D341Med (cell line): ENCODE measurements at places on chromosomes 11 and 22.

- DNase-seq, result no peak
These were observed 113.7 kb downstream of the FEZ1 start for GRCh38 chr11:125382314-125382791.

- no peak for DNase-seq
These were observed 43.1 kb upstream of the CEP295 start for GRCh38 chr11:93618371-93618770.

- no peak for DNase-seq
These were observed 128.9 kb downstream of the CCDC34 start for GRCh38 chr11:27234043-27234668.

GRCh38 chr11:32892355-32893092 is at the start of gene QSER1:
Gene QSER1 (plus strand): TSS chr11:32892811. CDS start chr11:32893126, 315 bp downstream.
- peak; percentile 93 for DNase-seq

DNA sequence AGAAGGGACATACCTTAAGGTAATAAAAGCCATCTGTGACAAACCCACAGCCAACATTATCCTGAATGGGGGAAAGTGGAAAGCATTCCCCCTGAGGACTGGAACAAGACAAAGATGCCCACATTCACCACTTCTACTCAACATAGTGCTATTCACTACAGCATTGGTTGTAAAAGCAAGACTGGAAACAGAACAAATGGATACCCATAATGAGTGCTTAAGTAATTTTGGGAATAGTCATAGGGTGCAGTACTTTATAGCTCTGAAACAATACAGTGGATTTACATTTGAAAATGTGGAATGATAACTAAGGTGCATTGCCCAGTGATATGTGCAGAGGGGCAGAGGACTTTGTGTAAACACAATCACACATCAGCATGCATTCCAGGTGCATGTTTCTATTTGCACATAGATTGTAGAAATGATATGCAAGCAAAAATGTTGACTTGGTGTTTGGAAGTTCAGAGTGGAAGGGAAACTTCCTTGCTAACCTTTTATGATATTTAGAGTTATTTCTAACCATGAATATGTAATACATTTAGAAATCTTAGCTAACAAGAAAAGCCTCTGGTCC is 112.3 kb downstream of the IGLL1 start:
- DNase-seq, result no peak

DNA sequence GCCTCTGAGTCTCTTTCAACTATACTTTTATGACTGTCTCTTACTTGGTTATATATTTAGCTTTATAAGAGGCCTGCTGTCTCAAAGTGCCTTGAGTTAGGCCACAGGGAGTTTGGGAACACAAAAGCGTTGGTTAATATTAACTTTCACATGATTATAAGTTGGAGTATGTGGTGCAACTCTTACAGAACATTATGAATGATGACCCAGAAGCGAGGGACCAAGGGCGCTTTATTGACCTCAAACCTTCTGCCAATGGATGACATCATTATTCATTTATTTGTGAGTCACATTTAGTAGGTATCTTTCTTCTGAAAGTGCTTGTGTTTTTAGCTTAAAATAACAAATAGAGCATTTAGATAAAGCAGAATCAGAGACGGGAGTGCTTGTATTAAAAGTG is 298.0 kb upstream of the ZC3H12C start:
- DNase-seq, result no peak

GRCh38 chr11:62033191-62034035 is 66.0 kb upstream of the FTH1 start:
- no peak for DNase-seq

- no peak for DNase-seq
These were observed 47.9 kb downstream of the CHRDL2 start for GRCh38 chr11:74683279-74683871.

- no peak for DNase-seq
These were observed 20.5 kb downstream of the MRE11 start for GRCh38 chr11:94472916-94473799.

DNA sequence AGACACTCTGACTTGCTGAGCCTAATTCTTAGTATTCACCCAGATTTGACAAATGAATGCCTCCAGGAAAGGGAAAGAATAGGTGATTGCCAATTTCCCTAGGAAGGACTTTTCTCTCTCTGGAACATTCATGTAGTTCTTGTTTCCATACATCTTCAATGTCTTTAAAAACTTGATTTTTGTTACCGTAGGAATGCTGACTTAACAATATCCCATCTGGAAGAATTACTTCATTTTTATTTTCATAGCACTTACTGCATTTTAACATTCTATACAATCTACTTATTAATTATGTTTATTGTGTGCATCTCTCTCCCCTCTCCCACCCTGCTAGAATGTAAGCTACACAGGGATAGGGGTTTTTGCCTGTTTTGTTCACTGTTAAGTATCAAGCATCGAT is 66.6 kb downstream of the SLC5A12 start:
- no peak for DNase-seq

- DNase-seq, result no peak
These were observed 7.2 kb downstream of the WT1 start for GRCh38 chr11:32427935-32428664.

DNA sequence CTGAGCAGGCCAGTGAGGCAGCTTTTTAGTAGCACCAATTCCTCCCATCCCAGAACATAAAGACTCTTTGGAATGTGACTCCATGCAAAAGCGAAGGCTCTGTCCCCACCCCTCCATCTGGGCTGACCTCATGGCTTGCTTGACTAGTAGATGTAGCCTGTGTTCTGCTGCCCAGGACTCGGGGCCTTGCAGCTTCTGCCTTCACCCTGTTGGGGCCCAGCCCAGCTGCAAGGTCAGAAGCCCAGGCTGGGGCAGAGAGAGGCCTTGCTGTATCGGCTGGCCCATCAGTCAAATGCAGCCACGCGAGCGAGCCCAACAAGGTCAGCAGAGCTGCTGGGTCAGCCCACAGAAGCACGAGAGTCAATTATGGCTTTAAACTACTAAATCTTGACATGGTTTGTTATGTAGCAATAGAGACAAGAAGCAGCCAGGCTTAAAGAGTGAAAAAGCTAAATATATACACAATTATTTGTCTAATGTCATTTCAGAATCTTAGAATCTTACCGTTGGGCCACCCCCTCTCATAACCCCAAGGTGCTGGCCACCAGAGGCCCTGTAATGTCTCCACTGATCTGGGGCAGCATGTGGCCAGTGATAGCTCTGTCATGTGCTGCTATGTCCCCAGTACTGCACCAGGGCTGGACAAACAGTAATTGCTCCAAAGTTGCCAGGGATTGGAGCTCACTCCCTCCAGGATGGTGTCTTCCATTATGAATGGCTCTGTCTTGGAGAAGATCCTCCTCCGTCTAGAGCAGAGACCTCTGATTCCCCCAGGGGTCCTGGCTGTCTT is 10.4 kb upstream of the WNT11 start:
- DNase-seq, result no peak

- peak; percentile 85 for DNase-seq
These were observed 19.8 kb downstream of the FAM118A start for GRCh38 chr22:45329530-45329936.

DNA sequence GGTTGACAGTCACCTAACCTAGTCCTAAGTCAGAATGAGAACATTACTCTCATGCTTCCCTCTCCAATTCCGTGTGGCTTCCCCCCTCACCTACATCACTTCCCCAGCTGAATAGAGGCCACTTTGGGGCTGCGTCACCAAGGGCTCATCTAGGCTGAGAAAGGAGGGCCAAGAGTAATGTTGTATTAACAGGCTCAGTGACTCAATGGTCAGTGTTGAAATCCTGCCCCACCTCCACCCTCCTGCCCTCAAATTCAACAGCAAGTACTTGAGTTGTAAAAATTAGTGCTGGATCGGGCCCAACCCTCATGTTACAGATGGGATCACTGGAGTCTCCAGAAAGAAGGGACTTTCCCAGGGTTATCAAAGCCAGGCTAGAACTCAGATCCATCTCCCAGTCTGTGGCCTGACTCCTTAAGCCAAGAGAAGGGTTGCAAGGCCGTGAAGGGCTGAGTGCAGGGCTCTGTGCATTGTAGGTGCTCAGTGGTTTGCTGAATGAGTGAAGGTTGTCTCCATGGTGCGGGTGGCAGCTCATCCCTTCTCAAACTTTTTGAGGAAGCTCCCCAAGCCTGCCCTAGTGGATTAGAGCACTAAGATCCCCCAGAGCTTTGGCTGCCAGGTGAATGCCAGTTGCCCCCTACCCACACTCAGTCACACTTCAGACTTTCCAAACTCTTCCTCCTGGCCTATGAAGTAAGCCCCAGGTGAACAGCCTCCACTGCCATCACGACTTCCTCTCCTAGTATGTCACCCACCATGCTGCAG is 3.2 kb downstream of the DGAT2 start:
- no peak for DNase-seq

DNA sequence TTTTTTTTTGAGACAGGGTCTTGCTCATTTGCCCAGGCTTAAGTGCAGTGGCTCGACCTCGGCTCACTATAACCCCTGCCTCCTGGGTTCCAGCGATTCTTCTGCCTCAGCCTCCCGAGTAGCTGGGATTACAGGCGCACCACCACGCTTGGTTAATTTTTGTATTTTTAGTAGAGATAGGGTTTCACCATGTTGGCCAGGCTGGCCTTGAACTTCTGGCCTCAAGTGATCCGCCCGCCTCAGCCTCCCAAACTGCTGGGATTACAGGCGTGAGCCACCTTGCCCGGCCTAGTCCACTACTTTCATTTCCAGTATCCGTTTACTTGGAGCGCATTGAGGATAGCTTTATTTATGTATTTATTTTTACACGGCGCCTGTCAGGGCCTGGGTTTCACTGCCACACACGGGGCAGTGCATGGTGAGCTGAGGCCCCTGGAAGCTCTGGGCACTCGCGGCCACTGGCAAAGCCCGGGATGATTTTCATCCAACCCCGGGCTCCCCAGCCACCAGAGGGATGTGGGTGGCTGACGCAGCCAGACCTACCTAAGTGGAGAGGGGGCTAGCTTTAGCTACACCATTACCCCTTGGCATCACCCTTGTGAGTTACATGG is 6.1 kb upstream of the MCAM start:
- DNase-seq, result peak; percentile 18

GRCh38 chr11:114262681-114263512 is 33.3 kb upstream of the NNMT start:
- peak; percentile 64 for DNase-seq

DNA sequence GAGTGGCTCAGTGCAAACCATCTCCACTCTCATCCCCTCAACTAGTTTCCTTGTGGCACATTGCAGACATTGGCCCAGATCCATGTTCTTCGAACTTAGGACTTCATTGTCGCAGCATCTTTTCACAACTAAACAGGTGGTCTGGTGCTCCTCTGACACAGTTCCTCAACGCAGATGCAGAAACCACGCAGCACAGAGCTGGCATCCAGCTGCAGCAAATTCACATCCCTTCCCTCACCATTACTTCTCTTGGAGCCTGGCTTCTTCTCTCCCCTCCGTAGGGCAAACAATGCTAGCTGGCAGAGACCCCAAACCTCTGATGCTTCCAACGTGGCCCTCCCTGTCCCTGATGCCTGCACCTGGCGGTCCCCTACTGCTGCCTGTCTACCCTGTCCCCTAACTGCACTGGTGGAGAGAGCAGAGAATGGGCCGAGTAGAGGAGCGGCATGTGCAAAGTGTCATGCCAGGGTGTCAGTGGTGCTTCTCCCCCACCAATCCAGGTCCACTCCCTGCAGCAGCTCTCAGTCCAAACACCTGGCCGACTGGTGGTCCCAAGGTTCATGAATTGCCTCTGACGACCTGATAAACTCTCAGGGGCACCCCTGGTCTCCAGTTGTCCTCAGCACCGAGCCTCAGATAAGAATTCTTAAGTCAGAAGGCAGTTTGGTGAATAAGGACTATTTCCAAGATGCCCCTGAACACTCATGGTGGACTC is 18.1 kb downstream of the TMPRSS13 start:
- DNase-seq, result no peak

GRCh38 chr11:85766721-85767161 is 44.2 kb downstream of the SYTL2 start:
- no peak for DNase-seq

DNA sequence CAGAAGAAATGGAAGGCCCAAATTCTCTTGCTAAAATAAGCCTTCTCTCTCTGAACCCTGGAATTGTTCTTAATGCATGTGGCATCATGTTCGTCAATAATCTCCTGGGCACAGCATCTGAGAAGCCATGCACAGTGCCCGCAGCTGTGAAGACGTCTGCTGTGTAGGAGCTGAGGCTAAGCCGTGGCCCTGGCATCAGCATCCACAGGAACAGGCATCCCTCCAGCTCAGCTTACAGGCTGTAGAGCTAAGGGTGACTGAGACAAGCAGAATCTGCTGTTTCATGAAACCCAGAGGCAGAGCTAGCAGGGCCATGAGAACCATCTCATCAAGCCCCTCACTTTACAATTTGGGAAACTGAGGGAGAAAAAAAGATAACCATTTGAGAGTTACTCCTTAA is 60.6 kb downstream of the SEZ6L start:
- DNase-seq, result no peak
